Smooth muscle cell of the pulmonary artery (primary cell): ENCODE measurements at places on chromosomes 1 and 21. TPM values are rescaled to one million over a fixed set of nuclear protein-coding genes. Genes with fewer than 3 reads are reported as not detected.

The KRTAP19-8 gene
- not detected in 2 replicates for total RNA-seq

The RABGAP1L gene
- total RNA-seq = 30.1 and 32.4 TPM in 2 replicates

The MIXL1 gene
- total RNA-seq = not detected in 2 replicates

The ITLN2 gene
- total RNA-seq = 0.52 and 0.69 TPM in 2 replicates

The GIPC2 gene
- total RNA-seq = 0.20 and 1.4 TPM in 2 replicates

The HSF2BP gene
- total RNA-seq = 1.3 and 2.8 TPM in 2 replicates

The ASCL5 gene
- total RNA-seq = not detected in 2 replicates
